ENCODE measurements at places on chromosomes 1 and 21.

- DNase-seq, result no peak
These were observed 5.7 kb downstream of the FHL3 start for GRCh38 chr1:37999430-38000232.

DNA sequence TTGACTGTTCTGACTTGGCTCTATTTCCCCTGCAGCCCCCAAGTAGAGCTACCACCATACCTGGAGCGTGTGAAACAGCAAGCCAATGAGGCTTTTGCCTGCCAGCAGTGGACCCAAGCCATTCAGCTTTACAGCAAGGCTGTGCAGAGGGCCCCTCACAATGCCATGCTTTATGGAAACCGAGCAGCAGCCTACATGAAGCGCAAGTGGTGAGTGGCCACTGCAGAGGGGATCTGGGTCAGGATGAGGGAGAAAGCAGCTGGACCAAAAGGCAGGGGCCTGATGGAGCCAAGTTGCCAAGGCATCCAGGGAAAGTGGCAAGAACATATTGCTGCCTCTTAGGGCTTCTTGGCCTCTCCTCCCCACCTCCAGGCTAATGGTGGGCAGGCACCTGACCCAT, 24.1 kb upstream of the TMEM222 start:
- DNase-seq, result no peak

- DNase-seq, result no peak
These were observed 10.0 kb downstream of the MAEL start for GRCh38 chr1:166999075-166999474.

DNA sequence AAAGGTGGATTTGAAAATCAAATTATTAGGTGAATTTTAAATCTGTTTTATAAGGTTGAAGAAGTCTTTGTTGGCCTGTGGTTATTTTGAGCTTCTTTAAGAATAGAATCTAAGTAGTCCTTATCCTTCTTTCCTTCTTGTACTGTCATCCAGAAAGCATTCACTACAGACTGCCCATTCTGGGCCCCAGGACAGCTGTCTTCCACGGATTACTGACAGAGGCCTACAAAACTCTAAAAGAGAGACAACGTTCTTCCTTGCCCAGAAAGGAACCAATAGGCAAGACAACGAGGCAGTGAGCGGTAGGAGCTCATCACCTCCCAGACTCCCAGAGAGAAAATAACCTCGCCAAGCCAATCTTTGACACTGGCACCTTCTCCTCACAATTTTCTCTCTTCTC, 24.4 kb upstream of the PIGC start:
- no peak for DNase-seq

DNA sequence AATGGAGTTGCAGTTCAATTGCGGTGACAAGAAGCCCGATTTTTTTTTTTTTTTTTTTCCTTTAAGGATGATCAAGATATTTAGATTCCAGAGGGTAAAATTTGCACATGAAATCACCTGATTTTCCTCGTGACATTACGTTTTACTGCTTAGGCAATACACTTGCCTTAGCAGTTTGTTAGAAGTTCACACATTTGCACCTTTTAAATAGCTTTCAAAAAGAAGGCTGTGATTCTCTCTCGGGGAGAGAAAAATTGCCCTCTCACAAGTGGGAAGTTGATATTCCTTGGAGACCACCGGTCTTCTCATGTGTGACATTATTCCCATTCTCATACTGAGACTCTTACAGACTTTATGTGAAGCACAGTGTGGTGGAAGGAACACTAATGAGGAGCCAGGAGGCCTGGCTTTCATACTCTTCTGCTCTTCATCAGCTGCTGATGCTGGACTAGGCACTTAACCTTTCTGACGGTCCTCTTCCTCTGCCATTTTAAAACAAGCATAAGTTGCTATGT, 69.8 kb upstream of the HSPA13 start:
- DNase-seq, result no peak

DNA sequence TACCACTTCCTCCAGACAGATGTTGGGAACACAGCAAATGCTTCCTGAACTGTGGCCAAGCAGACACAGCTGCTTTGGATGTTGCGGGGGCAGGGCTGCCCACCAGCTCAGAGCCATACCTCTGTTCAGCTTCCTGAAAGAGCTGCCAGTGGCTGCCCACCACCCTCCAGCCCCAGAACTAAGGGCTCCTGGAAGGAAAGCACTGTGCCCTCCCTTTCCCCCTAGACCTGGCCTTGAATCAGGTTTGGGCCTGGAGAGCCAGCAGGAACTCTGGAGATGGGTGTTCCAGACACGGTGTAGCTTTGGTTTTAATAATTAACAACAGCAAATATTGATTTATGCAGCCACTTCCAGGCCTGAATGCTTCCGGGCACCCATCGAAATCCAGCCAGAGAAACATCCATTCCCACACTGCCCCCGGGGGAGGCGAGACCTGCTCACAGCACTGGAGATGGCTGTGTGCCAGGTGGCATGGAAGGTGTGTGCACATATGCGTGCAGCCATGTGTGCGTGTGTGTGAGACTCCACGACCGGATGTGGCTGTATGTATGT, 45.7 kb downstream of the RAP1GAP start:
- no peak for DNase-seq

DNA sequence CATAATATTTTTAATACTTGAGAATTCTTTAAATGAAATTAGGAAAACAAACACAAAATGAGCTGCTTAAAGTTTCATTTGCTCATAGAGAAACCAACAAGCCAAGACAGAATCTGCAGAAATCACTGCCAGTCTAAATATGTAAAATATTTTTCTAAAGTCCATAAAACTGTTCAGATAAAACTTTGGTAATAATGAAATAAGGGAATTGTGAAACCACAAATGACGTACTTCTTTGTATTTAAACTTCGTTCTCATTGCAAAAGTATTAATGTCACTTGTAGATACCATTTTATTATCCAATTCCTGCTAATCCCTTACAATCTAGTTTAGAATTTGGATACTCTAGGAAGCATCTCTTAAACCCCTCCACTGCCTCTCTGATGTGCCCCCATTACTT, 234.5 kb upstream of the NEGR1 start:
- DNase-seq, result no peak

GRCh38 chr1:225700164-225700821, 47.4 kb upstream of the ENAH start:
- DNase-seq, result no peak

All from suprapubic skin (tissue), 4 donors.